ENCODE measurements at places on chromosomes 12 and 14.

GRCh38 chr14:52473557-52473956 lies 78.7 kb downstream of the TXNDC16 start:
- DNase-seq: no peak

DNA sequence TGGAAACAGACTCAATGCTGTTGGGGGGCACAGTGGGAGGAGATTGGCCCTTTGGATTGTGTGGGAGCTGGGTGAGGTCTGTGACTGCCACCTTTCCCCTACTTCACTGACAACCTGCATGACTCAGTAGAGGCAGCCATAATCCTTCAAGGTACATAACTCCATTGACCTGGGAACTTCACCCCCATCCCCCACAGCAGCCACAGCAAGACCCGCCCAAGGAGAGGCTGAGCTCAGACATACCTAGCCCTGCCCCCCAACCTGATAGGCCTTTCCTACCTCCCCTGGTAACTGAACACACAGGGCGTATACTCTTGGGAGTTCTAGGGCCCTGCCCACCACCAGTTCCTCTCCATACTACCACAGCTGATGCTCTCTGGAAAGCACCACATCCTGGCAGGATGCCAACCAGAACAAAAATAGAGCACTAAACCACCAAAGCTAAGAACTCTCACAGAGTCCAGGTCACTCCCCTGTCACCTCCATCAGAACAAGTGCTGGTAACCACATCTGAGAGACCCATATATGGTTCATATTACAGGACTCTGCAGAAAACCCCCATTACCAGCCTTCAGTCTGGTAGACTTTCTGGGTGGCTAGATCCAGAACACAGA lies 703.9 kb downstream of the FSCB start:
- DNase-seq: no peak

- DNase-seq: no peak
Observed at GRCh38 chr12:104345234-104346066, 41.9 kb downstream of the EID3 start.

- no peak for DNase-seq
Observed at GRCh38 chr12:120489018-120489417, 6.9 kb upstream of the DYNLL1 start.

GRCh38 chr12:15818418-15818817 lies 29.2 kb upstream of the EPS8 start:
- DNase-seq: no peak

GRCh38 chr14:22448905-22449599 lies 140.0 kb downstream of the DAD1 start:
- DNase-seq: no peak

GRCh38 chr12:55733021-55733555 lies 4.3 kb upstream of the CD63 start:
- no peak for DNase-seq

DNA sequence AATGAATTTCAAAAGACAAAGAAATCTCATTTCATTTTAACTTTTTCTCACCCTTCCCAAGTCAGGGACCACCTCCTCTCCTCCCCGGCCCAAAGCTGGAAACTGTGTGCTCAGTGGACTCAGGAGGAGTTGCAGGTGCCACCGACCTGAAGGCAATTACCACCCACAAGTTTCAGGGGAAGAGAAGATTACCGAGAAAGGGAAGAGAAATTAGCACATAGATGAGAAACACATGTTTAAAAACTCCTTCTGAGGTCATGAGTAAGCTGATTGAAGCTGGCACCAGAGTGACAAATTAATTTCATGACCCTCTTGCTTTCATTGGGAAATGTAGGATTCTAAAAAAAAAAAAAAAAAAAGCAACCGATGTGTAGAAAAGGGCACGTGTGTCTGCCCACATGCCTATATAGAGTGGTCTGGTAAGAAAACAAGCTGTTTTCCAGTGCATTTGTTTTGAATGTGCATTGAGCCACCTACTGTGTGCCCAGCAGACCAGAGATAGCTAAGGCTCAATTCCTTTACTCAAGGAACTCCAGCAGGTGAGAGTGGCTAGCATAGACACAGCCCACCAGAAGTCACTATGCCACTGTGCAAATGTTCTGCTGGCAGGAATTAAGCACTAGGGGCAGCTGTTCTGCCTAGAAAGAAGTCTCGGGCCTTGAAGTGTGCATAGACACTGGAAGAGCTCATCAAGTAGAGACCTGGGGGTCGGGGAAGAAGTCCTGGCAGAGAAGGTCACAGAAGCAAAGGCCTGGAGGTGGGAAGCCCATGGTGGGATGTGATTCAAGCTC lies 30.5 kb downstream of the DPF3 start:
- DNase-seq: no peak

- no peak for DNase-seq
Observed at GRCh38 chr12:92942905-92943304, 13.8 kb upstream of the EEA1 start.

DNA sequence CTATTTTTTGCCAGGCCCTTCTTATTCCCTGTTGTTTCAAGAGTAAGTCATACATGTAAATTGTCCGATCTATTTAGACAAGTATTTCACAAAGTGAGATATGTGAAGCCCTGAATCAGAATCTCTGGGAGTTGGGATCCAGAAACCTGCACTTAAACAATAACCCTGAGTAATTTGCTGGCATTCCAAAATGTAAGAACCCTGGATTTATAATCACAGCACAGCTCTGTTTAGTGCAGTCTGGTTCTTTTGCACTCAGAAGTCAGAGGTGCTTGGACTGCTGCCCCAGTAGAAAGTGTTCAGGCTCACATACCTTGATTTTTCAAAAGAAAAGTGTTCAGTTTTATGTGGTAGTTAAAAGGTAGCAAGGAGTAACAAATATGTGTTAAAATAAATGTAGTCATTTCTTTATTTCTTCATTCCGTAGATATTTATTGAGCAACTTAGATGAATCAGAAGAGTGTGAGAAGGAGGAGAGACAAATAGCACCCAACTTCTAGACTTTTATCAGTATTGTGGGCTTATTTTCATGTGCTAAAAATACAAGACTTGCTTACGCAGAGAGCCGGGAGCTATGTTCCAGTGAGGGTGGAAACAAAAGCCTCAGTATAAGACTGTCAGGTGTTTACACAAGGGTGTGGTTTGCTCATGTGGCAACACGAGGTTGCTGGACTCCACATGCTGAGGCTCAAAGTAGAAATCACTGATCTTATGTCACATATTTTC lies 70.1 kb downstream of the SYNE2 start:
- no peak for DNase-seq

DNA sequence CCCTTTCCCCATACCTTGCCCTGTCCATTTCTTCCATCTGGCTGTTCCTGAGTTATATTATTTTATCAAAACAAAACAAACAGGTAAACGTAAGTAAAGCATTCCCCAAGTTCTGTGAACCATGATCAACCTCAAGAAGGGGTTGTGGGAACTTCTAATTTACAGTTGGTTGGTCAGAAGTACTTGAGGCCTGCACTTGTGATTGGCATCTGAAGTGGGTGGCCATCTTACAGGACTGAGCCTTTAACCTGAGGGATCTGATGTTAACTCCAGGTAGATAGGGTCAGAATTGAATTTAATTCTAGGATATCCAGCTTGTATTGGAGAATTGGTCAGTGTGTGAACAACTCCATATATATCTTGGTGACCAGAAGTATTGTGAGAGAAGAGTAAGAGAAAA lies 77.0 kb downstream of the DIO2 start:
- no peak for DNase-seq

- DNase-seq: no peak
Observed at GRCh38 chr12:969821-970220, 20.3 kb upstream of the RAD52 start.
